BE2C (cell line): ENCODE measurements at places on chromosomes 5 and 9.

DNA sequence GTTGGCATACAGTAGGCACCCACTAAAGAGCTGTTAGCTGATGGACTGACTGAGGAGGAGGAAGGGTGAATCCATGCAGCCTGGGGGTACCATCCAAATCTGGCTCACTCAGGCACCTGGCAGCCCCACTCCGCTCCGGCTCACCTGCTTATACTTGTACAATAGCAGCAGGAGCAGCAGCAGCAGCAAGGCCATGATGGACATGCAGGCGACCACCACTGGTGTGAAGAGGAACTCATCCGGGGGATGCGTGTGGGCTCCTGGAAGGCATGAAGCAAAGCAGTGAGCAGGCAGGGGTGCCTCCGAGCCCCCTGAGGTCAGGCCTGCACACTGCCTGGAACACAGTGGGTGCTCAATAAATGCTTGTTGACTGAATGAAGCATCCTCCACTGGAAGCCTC lies 18.3 kb downstream of the CSF1R start:
- no peak for DNase-seq

- DNase-seq, result no peak
Measured at GRCh38 chr9:113842086-113842485, 34.0 kb upstream of the ZNF618 start.

DNA sequence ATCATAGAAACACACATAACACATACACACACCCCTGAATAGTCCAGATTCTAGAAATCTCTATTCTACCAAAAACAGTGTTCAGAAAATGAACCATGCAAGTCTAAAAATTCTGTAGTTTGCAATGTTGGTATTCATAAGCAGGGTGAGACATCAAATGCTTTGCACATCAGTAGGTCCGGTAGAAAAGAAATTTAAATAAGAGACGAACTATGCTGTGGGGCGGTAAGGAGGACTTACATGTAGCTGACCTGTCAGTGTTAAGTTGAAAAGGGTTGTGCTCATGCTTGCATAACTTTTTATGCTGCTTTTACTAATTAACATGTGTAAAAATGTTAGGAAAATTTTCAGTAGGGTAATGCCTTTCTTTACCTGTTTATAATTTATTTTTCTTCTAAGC lies 409.1 kb downstream of the KIAA0825 start:
- no peak for DNase-seq

DNA sequence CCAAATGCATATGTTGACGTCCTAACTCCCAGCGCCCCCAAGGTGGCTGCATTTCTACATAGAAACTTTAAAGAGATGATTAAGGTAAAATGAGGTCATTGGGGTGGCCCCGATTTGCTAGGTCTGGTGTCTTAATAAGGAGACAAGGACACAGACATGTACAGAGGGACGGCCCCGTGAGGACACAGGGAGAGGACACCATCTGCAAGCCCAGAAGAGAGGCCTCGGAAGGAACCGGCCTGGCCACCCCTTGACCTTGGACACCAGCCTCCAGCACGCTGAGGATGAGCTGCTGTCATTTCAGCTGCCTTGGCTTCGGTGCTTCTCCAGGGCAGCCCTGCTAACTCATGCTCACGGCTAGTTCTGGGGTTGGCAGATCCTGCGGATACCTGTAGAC lies 73.2 kb downstream of the MRPL36 start:
- no peak for DNase-seq

GRCh38 chr9:101265261-101265660 lies 119.5 kb downstream of the BAAT start:
- no peak for DNase-seq

DNA sequence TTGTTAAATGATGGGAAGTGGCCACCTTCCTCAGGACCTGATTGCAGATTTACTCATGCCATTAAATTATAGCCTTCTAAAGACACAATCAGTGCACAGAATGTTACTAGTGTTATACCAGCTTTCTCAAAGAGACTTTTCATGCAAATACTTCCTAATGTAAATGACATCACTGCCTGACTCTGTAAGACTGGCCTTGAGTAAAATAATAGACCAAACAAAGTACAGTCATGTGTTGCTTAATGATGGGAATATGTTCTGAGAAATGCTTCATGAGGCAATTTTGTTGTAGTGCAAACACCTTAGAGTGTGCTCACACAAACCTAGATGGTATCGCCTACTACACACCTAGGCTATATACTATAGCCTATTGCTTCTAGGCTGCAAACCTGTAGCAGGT lies 17.0 kb upstream of the C1QTNF3 start:
- DNase-seq, result no peak

GRCh38 chr5:88660264-88660946 lies 222.6 kb downstream of the MEF2C start:
- no peak for DNase-seq

DNA sequence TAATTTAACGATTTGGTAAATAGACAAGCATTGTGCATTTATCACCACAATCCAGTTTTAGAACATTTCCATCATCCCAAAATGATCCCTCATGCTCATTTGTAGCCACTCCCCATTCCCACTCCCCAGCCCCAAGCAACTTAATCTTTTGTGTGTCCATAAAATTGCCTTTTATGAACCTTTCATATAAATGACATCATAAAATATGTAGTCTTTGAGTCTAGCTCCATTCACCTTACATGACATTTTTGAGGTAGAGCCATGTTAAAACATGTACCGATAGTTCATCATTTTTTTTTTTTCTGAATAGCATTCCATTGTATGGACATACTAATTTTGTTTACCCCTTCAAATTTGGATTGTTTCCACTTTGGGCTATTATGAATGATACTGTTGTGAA lies 70.5 kb downstream of the C9orf85 start:
- DNase-seq, result no peak

GRCh38 chr5:179368126-179368805 lies 23.0 kb upstream of the ADAMTS2 start:
- DNase-seq, result no peak

DNA sequence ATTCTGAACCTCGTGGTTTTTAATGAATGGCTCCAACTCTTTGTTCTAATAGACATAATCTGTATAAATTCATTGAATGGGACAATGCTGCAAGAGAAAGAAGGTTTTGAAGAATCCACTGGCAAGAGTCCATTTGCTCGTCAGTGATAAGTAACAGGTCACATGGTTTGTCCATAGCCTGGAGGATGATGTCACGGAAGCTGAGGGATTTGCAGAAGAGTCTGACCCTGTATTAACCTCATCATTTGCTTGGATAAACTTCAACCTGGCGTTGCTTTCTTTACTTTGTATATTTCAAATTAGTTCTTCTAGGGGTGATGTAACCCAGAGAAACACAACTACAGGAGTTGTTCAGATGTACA lies 197.4 kb downstream of the GAS1 start:
- DNase-seq, result no peak

GRCh38 chr5:82396871-82397514 lies 118.8 kb upstream of the RPS23 start:
- DNase-seq, result peak; percentile 83

DNA sequence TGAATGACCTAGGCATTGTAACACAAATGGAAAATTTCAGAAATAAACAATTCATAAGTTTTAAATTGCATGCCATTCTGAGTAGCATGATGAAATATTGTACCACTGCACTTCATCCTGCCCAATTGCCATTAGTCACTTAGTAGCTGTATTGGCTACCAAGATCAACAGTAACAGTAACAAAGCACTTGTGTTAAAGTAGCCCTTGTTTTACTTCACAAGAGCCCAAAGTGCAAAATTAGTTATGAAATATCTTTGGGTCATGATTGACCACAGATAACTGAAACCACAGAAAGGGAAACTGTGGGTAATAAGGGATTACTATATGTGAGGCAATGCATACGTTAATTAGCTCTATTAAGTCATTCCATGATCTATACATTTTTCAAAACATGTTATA lies 33.3 kb upstream of the RORB start:
- DNase-seq, result no peak

DNA sequence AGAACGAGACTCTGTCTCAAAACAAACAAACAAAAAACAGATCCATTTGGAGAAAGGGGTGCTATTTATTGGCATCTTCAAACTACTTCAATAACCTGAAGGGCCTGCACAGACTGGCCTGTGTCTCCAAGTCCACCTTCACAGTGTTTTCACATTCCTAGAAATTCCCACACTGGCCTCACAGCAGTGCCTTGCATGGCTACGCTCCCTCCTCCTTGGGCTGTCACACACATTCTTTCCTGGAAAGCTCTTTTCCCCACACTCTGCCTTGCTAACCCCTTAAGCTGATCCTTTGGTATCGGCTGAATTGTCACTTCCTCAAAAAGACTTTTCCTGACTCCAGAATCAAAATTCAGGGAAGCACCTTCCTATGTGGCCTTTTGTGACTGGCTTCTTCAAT lies 19.8 kb downstream of the FAM151B start:
- no peak for DNase-seq

GRCh38 chr5:106314221-106314824 lies 1356.4 kb downstream of the EFNA5 start:
- no peak for DNase-seq

DNA sequence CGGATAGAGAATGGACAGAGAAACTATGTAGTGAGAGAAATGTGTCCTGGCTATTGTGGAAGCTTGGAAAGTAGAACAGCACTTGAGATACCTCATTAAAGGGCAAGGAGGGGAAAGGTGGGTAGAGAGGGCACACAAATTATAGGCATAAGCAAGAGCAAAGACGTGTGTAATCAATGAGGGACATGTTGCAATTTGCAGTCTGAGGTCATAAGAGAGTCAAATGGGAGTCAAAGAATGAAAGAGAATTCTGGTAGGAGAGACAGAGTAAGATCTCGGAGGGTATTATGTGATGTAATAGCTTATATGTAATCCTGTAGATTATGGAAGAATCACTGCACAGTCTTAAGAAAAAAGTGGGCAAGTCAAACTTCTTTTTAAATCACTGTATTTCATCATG lies 312.0 kb upstream of the RGMB start:
- no peak for DNase-seq

DNA sequence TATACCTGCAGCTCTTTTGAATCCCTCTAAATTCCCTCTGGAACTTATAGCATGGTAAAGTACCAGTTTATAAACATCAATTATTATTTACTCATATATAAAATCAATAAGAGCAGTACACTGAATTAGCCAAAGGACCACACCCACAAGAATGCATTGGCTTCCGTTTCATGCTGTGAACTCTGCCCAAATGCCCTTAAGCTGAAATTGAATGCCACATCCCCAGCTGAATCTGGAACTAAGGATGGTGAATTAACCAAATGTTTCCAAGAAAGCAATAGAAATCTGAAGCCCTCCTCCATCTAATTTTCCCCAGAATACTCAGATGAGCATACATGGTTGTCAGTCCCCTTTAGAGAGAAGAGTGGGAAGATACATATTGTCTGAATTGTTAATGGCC lies 436.4 kb upstream of the FTMT start:
- no peak for DNase-seq

- DNase-seq, result no peak
Measured at GRCh38 chr5:68898951-68899471, 194.8 kb upstream of the SLC30A5 start.

DNA sequence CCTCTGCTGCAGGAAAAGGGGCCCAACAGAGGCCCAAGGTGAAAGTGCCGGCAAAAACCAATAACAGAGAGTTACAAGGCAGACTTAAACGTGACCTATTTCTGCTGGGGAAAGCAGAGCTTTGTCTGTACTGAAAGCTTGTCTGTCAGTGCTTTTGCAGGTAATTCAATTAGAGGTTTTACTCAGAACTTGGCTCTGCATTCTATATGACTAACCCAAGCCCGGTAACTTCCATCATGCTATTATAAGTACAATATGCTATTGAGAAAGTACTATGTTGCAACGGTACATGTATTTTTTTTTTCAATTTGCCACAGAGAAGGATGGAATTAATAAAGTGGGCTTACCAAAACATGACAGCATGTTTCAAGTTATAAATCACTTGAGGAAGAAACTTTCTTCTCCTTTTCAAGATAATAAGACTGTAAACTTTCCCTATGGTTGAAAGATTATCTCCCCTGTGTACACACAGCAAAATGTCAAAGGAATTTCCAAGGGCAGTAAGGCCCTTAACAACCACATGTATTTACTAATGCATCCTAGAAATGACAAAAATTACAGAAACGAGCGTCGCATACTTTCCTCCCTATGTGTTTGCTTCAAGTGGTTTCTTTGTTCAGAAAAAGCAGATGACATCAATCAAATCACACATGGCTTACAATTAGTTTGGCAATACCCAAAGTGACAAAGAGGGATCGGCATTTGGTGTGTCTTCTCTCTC lies 282.4 kb downstream of the EFNA5 start:
- DNase-seq, result peak; percentile 52

GRCh38 chr9:129225815-129226214 lies 47.8 kb upstream of the IER5L start:
- peak; percentile 69 for DNase-seq

DNA sequence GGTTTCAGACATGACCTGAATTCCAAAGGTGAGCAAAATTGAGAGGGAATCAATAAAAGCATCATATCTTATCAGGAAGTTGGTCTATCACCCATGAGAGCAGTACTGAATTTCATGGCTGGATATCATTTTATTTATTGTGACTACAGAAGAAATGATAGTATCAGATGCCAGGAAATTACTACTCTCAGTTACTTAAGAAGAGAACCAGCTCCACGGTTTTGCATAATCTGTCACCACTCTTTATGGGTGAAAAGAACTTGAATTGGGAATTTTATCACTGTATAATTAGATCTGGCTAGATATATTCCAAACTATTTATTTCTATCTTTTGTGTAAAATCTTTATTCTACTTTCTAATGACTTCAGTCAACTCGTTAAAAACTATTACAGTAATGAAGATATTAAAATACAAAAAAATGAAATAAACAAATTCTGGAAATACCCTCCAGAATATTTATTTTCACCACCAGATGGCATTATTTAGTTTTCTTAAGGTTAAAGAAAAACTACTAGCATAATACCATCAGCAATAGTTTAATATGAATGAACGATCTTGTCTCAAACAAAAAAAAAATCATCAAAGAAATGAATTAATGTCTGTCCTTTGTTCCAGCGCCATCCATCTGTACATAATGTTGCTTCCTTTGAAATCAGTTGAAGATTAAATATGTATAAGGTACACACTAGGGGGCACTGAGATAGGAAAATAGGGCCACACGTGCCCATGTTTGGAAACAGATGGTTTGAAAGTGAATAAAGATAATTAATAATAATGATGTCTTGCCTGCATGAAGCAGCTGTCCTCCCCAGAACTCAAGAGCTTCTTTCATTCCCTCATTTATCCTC lies 84.7 kb upstream of the SLCO6A1 start:
- DNase-seq, result peak; percentile 20

GRCh38 chr5:142862594-142862993 lies 92.4 kb downstream of the ARHGAP26 start:
- no peak for DNase-seq

- no peak for DNase-seq
Measured at GRCh38 chr9:20012232-20012631, 223.4 kb upstream of the SLC24A2 start.

GRCh38 chr5:52997424-52997823 lies 8.3 kb downstream of the ITGA2 start:
- DNase-seq, result no peak

DNA sequence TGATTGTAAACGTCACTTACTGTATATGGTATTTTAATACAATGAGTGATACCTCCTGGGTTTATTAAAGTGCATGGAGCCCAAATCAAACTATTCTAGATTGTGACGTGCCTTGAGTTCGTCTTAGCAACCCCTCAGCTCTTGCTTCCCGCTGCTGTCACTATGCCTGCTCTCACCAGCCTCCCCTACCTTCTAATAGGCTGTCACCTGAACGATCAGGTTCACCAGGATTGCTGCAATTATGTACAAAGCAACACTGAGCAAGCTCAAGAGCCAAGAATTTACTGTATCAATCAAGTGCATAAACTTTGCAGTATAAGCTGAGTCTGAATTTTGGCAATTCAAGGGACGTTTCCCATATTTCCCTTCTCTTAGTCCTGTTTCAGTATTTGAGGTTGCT lies 3.0 kb downstream of the LECT2 start:
- DNase-seq, result no peak

- peak; percentile 13 for DNase-seq
Measured at GRCh38 chr5:60945813-60946187, 795 bp downstream of the NDUFAF2 start.
